ENCODE measurements at places on chromosomes 2 and 18.

- no peak for DNase-seq
These were observed 11.7 kb downstream of the GEMIN6 start for GRCh38 chr2:38789691-38790090.

DNA sequence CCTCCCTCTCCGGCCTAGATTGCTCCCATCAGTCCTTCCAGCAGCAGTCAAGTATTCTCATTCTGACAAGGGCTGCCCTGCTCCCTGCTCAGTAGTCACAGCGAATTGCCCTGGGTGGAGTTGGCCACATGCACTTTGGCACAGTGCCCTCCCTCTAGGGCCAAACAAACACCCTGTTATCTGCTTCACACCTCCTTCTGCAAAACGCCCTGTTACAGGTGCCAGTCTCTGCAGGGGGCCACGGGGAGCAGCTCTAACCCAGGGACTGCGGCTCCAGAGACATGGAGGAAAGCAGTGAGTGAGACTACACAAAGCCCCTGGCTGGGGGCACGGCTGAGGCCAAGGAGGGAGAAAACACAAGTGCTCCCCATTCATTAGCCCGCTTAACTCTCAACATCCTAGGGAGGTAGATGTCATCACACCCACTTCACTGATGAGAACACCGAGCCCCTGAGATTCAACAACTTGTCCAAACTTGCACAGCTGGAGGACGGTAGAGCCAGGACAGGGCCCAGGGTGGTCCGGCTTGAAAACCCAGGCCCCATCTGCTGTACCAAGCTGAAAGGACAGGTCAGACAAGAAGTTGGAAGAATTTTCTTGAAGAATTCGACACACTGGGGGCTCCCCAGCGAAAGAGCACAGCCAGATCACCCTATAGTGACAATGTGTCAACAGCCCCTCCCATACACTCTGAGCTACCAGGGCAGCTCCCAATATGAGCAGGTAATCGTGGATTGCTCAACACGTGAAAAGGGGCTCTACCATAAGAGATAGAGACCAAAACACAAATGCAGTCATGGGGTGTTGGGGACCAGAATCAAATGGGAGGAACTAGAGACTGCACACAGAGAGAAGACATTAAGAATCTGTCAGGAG, 8.7 kb upstream of the TFCP2L1 start:
- no peak for DNase-seq

- DNase-seq = no peak
These were observed 858.7 kb upstream of the ACVR2A start for GRCh38 chr2:146986161-146986560.

- no peak for DNase-seq
These were observed 194.9 kb downstream of the LRATD1 start for GRCh38 chr2:14827226-14828023.

DNA sequence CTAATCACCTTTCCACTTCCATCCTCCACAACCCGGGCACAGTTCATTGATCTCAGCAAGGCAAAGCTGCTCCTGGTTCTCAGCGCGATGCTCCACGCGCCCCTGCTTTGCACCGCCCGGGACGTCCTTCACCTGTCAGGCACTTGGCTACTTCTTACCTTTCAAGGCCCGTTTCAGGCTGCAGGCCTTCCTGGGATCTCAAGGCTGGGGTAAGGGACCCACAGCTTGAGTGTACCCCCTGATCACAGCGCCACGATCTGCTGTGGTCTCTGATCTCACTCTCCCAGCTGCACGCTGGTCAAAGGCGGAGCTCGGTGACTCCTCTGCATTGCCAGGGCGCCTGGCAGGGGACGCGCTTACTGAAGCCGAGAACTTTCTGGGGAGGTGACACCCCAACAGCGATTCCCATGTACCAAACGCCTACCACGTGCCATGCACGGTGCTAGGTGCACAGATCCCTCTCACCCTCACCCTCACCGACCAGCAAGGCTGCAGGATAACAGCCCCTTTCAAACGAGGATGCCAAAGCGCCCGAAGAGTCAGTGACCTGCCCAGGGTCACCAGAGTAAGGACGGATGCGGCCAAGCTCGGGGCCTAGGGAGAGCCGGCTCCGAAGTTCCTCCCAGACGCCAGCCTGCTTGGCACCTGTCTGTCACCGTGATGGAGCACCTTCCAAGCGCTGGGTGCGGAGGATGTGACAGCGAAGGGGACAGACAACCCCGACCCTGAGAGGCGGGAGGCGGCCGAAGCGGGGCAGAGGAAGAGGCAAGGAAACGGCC, 818 bp downstream of the ITGB1BP1 start:
- DNase-seq = peak; percentile 78

DNA sequence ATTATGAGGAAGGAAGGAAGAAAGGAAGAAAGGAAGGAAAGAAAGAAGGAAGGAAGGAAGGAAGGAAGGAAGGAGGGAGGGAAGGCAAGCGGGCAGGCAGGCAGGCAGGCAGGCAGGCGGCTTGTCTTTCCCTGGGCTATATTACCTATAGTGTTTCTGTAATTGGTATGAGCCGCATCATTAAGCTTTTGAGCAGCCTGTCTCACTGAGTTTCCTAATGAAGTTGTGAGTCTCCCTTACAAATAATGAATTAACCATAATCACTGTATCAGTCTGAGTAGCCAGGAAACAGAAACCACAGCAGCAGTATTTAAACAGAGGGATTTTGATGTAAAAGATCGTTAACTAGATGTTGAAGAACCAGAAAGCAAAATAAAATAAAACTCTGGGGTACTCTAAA, 11.8 kb upstream of the SULT1C3 start:
- no peak for DNase-seq

- no peak for DNase-seq
These were observed 798.5 kb downstream of the SATB2 start for GRCh38 chr2:198659096-198659870.

DNA sequence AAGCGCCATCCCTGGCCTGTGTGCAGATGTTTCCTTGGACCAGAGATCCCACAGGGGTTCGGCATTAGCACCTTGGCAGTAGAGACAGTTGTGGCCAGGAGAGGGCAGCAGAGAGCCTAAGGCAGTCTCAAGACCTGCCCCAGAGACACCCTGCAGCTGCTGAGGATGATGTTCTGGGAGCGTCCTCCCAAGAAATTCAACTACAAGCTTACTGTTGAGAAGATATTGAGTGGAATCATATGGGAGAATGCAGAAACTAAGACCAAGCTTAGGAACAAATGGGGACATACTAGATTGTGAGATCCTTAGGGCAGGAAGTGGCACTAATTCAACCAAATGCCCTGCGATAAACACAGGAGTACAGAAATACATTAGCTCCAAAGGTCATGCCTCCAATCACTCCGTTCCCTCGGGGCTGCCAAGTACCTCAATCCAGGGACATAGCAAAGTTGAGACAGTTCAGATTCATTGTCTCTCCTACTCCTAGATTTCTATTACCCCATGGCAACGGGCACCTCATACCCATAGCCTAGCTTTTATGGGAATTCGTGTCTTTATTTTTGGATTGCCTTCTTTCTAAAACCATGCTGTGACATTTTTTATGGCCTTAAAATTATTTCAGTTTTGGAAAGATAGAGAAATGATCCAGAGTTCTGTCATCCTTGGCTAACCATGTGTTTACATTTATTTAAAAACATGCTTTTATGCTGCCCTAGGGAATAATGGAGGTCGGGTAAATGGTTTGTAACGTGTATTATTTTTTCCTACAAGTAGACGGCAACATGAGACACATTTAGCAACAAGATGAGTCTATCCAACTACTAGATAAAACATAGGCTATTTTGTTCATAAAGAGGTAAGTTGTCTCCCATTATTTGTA, 2.2 kb upstream of the ERMN start:
- peak; percentile 91 for DNase-seq

GRCh38 chr2:234135750-234136221, 85.3 kb downstream of the SPP2 start:
- DNase-seq = peak; percentile 93

DNA sequence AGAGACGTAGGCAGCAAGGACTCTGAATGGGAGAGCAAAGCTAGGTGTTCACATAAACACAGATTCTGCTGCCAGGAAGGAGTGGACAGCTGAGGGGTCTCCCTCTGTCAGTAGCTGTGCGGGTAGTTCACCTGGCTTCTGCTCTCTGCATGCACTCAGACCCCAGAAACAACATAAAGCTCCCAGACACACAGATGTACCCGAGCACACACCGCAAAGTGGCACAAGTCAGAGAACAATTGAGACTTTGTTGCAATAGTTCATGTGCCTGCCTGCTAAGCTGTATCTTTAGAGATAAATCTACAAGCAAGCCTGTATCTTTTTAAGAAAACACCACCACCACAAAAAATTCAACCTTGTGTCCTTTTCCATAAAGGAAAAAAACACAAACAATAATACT, 420.0 kb upstream of the ST6GAL2 start:
- DNase-seq = no peak

DNA sequence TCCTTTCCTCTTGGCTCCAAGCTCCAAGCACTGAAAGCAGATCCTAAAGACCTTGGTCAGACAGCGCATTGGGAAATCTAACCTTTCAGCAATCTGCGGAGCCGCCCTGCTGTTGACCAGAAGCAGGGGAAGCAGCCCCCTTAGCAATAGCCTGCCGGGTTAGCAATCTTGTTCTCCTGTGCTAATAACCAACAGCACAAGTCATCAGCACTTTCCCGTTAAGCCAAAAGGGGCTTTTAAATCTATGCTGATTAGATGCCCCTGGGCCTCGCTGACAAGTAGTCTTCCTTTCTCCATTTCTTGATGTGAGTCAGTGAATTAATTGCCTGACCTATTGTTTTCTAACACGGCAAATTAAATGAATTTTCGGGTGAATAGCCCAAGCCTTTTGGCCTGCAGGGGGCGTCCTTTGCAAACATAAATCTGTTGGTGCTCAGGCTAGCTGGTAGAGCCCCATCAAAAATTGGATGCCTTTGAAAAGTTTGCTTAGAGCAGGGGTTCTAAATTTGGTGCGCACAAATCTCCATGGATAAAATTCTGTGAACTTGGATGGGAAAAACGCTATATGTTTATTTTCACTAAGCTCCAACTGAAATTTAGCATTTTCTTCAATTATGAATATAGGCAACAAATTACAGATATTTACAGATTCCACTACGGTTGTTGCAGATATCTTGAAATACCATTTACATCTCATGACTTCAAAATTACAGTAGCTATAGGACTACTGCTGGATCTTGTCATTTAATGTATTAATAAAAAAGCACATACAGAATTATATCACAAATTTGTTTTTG, 24.6 kb downstream of the MAIP1 start:
- peak; percentile 83 for DNase-seq

GRCh38 chr2:119004602-119005001, 62.6 kb downstream of the MARCO start:
- no peak for DNase-seq

GRCh38 chr2:203650860-203651613, 55.4 kb upstream of the CD28 start:
- DNase-seq = no peak

All from islet precursor cell (in vitro differentiated cells).